ENCODE measurements at places on chromosomes 1 and 21. TPM values are rescaled to one million over a fixed set of nuclear protein-coding genes. Genes with fewer than 3 reads are reported as not detected.

Gene GPR153
- total RNA-seq = 5.0 TPM

Gene MROH9
- total RNA-seq = not detected

Gene CPT2
- 7.5 TPM for total RNA-seq

Gene NKAIN1
- 0.43 TPM for total RNA-seq

Gene PTPN22
- not detected for total RNA-seq

Gene OR2T33
- total RNA-seq = not detected

Gene XKR8
- 13.9 TPM for total RNA-seq

Gene USP48
- 18.7 TPM for total RNA-seq

Gene FNBP1L
- total RNA-seq = 1.5 TPM

Gene GPR137B
- total RNA-seq = 4.0 TPM

Gene NOS1AP
- total RNA-seq = not detected

Gene TTF2
- total RNA-seq = 26.5 TPM

Gene NUDT4B
- total RNA-seq = 60.8 TPM

Gene FLG2
- not detected for total RNA-seq

Gene NLRP3
- 0.23 TPM for total RNA-seq

Gene PROK1
- total RNA-seq = not detected

Gene ELF3
- total RNA-seq = not detected

Gene DCST2
- not detected for total RNA-seq

Gene TFAP2E
- total RNA-seq = not detected

Gene RXFP4
- not detected for total RNA-seq

Gene IVL
- total RNA-seq = not detected

Gene CCDC17
- not detected for total RNA-seq

Gene GPR3
- total RNA-seq = not detected

Gene OR2T34
- not detected for total RNA-seq

Gene SH2D1B
- not detected for total RNA-seq

Gene SPRR1A
- not detected for total RNA-seq

Gene TDRD10
- total RNA-seq = not detected

Gene ATXN7L2
- total RNA-seq = 3.9 TPM

Gene HMGCS2
- not detected for total RNA-seq

Gene SNX7
- total RNA-seq = 120 TPM

Gene PTPN14
- total RNA-seq = 45.2 TPM

Gene CAPN9
- not detected for total RNA-seq

Gene TRIM17
- total RNA-seq = not detected

Gene UBL4B
- not detected for total RNA-seq

Gene DENND2C
- 1.8 TPM for total RNA-seq

Gene OPRD1
- total RNA-seq = under 0.01 TPM

Gene HSPA6
- 1.1 TPM for total RNA-seq

Gene FCN3
- not detected for total RNA-seq

Gene MAP7D1
- 104 TPM for total RNA-seq

Gene FAM72B
- 8.1 TPM for total RNA-seq

Gene CYP4B1
- total RNA-seq = not detected

Gene CLDN19
- total RNA-seq = not detected

Gene FCER1G
- 5.3 TPM for total RNA-seq

Gene PLA2G2C
- not detected for total RNA-seq

Gene RXRG
- 0.47 TPM for total RNA-seq

Gene SMCP
- not detected for total RNA-seq
